ENCODE measurements at places on chromosomes 12 and 14.

DNA sequence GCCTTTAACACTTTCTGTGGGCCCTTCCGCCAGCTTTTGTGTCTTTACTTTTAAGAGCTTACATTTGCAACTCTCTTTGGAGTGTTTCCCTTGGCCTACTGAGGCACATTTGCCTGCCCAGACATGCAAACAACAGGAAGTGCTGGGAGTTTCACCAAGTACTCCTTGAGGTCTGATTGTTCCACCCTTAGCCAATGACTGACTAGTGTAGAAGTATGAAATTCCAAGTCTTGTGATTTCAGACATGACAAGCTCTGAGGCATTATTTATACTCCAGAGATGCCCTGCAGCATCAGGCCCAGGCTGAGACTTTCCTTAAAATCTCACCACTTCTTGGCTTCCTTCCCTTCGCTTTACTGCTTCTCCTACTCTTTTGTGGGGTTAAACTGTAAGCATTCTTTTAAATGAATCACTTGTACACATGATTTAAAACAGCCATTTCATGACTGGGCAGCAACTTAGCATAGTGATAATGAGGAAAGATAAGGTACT is 174.1 kb downstream of the SLC6A15 start:
- no peak for DNase-seq

GRCh38 chr12:132619386-132620112 is 973 bp downstream of the P2RX2 start:
- no peak for DNase-seq

- DNase-seq = no peak
Measured at GRCh38 chr14:97827746-97828145, 1030.6 kb downstream of the VRK1 start.

DNA sequence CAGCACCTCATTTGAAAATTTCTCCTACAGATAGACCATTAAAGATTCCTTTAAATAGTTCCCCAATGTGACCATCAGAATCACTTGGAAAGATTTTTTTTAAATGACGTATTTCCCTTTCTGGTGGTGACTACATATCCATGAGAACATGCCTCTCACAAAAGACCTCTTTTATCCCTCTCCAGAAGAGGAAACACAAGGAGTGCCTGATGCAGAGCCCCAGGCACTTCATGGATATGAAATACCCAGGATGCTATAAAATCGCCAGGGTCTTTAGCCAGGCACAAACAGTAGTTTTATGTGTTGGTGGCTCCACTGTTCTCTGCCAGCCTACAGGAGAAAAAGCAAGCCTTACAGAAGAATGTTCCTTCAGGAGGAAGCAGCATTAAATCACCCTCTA is 97.1 kb downstream of the ETNK1 start:
- DNase-seq = no peak

DNA sequence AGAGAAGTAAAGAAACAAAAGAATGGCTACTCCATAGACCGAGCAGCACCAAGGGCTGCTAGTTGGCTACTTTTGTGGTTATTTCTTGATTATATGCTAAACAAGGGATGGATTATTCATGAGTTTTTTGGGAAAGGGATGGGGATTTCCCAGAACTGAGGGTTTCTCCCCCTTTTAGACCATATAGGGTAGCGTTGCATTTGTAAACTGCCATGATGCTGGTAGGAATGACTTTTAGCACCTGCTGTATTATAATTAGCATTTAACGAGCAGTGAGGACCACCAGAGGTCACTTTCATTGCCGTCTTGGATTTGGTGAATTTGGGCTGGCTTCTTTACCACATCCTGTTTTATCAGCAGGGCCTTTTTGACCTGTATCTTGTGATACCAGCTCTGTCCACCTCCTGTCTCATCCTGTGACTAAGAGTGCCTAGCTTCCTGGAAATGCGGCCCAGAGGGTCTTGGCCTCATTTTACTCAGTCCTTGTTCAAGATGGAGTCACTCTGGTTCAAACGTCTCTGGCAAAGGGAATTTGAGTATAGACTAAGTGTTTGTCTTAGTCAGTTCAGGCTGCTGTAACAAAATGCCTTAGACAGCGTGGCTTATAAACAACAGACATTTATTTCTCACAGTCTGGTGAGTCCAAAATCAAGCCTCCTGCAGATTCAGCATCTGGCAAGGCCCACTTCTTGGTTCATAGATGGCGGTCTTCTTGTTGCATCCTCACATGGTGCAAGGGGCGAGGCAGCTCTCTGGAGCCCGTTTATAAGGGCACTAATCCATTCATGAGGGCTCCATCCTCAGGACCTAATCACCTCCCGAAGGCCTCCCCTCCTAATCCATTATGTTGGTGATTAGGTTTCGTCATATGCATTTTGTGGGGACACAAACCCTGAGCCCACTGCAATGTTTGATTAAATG is 348.3 kb upstream of the SFSWAP start:
- DNase-seq = no peak

Data from neural progenitor cell (in vitro differentiated cells).